ENCODE measurements at places on chromosomes 12 and 14.
A peak's percentile ranks its signal among the peaks of the same experiment; 100 is the strongest.

GRCh38 chr12:76346236-76346635 is 2.0 kb downstream of the BBS10 start:
- ATAC-seq: no peak

GRCh38 chr12:57268264-57268663 is 17.3 kb upstream of the STAC3 start:
- no peak for ATAC-seq

GRCh38 chr14:100534528-100535286 is 52.5 kb downstream of the BEGAIN start:
- no peak for ATAC-seq

DNA sequence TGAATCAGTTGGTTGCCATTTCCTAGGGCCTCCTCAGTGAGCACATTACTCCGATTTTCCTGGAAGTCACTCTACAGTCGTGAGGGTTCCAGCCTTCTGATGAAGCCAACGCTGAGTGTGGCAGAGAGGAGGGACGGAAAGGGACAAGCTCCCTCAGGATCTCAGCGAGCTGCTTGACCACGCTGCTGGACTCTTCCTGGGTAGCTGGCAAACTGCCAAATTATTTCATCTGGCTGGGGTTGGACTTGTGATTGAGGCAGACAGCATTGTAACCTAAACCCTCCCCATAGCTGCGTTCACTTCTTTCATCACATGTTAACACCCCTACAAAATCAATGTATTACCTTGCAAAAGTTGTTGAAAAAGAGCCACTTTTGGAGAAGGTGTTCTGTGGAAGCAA is 69.6 kb upstream of the CHST11 start:
- ATAC-seq: no peak

DNA sequence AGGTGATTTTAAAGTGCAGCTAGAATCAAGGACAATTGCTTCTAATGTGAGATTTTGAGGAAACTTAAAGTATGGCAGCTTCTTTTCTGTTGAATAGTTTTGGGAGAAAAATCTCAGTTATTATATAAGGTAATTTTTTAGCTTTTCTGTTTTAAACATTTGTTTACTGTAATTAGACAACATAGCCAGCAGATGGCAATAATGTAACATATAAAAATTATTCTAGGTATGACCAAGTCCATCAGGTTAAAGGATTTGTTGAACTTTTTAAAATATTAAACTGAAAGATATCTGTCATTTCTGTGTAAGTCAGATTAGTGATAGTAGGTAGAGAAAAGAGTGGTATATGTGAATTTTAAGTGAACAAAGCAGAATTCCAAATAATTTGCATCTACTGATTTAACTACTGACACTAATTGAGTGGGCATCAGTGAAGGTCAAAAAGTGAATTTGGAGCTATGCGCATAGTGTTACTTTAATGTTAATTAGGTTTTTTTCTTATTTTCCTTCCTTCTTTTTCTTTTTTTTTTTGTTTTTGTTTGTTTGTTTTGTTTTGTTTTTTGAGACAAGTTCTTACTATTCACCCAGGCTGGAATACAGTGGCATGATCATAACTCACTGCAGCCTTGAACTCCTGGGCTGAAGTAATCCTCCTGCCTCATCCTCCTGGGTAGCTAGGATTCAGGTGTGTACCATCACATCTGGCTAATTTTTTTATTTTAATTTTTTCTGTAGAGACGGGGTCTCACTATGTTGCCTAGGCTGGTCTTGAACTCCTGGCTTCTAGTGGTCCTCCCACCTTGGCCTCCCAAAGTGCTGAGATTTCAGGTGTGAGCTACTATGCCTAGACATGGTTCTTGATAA is 18.6 kb downstream of the PRORP start:
- no peak for ATAC-seq

DNA sequence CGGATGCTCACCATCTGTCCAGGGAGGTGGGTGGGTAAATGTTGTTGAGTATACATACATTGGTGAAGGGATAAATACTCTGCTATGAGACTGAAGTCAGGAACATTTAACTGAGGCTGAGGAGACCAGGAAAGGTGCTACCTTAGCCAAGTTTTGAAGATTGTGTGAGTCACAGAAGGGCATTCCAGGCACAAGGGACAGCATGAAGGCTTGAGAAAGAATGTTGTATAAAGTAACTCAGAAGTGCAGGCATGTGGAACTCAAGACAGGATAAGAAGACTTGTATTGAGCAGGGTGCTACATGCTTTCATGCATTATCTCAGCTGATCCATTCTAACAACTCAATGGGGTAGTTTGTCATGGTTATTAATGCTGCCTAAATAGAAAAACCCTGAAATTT is 112.7 kb downstream of the IPO8 start:
- ATAC-seq: no peak

DNA sequence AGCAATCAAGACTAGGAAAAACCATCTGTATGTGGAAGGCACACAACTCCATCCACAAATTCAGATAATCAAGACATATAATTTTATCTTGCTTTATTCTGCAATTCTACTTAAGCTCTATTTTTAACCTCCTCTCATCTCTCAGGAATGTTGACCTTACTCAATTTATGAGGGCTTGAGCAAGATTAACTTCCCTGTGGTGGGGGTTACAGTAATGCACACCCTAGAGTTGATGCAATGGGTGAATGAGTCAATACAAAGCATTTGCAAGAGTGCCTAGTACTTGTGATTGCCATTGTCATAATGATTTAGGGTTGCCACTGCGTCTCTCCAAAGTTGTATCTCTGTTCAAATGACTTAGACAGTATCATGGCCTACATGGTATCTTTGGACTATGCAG is 1598.4 kb upstream of the TMEM132C start:
- peak; percentile 53 for ATAC-seq

GRCh38 chr14:65999865-66000264 is 486.3 kb upstream of the CCDC196 start:
- ATAC-seq: no peak

- ATAC-seq: no peak
Observed at GRCh38 chr12:109737631-109738030, 24.0 kb downstream of the FAM222A start.

- no peak for ATAC-seq
Observed at GRCh38 chr14:70988452-70988851, 81.2 kb downstream of the PCNX1 start.

DNA sequence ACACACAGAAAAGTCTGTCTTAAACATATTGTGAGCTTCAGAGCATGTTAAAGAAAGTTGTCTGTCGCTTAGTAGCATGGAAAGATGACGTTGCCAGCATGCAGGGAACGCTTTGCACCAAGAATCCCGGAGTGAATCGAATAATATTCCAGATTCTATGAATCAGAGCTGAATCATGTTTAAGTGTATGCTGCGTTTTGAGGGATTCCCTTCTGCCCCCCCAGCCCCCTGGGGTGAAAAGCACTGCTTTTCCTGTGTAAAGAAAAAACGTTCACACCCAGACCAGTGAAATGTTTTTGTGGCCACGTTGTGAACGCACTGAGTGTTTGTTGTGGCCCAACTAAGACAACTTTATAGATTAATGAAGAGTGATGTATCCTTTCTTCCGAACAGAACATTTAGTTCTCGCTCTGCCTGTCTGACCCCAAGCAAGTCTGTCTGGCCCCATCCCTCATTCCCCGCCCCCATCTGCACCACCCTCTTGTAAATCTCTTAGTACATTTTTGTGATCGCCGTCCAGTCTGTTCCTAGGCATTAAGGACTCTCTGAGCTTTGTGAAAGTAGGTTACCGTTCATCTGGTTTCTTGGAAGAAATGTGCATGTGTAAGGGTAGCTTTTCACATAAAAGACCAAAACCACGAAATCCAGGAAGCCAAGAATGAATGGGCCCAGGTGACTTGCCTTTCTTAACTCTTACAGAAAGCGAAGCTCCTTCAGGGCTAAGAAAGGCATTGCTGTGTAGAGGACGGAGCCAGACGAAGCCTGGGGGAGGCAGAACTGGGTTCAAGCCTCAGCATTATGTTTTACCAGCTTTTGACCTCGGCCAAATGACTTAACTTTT is 103.0 kb downstream of the SAMD4A start:
- peak; percentile 63 for ATAC-seq

GRCh38 chr12:32108787-32109186 is 2.1 kb downstream of the BICD1 start:
- ATAC-seq: no peak

- ATAC-seq: peak; percentile 99
Observed at GRCh38 chr12:105107494-105108371, at the start of gene WASHC4. WASHC4 (plus strand) TSS chr12:105107731; CDS start chr12:105107801, 70 bp downstream.

GRCh38 chr12:67318786-67319185 is 49.6 kb downstream of the CAND1 start:
- ATAC-seq: no peak

DNA sequence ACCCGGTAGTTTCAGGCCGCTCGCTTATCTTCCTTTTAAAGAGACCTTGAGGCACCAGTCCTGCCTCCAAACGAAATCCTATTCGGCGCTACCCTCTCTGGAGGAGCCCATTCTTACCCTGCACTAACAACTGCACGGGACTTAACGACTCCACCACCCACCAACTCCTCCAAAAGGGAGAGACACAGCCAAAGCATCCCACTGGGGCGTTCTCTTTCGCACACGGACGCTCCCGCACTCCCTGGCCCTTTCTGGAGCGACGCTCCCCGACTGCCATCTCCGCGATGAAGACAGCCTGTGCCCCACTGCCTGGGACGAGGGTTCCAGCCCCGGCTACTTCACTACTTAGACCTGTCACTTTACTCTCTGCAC is 650 bp downstream of the GALC start:
- no peak for ATAC-seq

GRCh38 chr14:54490445-54491175 is 1.8 kb upstream of the GMFB start:
- ATAC-seq: no peak

- ATAC-seq: no peak
Observed at GRCh38 chr12:132450418-132451171, 39.4 kb upstream of the FBRSL1 start.

- no peak for ATAC-seq
Observed at GRCh38 chr12:131311764-131312163, 358.1 kb downstream of the ADGRD1 start.

DNA sequence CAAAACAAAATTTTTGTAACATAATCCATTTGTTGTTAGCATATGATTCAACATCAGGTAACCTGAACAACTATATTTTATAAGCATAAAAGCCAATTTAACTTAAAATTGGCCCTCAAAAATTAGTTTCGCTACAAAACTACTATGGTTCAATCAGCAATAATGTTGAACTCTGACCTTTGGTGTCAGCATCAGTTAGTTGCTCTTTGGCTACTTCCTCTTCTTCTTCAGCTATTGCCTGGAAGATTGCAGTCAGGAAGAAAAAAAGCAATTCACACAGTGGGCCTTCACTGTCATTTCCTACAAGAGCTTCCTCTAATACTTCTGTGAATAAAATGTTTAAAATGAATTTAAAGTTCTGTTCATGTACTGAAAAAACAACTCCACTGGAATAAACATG is 78.2 kb upstream of the CFL2 start:
- ATAC-seq: no peak

DNA sequence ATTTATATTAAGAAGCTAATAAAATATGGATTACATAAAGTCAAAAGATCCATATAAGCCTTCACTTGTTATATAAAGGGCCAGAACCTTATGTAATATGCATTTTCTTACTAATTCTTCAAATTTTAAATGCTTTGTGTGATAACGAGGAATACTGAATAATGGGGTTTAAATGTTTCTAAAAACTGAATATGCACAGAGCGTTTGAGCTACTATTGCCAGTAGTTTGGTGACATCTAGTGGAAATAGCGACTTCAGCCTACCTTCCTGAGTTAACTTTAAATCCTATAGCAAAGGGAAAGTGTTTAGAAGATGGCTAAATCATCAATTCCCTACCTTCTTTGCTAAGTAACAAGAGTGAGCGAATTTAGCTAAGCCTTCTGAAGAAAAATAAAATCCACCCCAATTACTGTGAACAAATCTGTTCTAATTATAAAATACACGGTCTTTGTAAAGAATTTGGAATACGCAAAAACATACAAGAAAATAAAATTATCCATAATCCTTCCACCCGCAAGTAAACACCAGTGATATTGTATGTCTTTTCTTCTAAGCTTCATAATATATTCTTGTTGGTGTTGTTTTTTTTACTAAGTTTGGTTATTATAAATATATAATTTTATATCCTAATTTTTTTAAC is 115.5 kb upstream of the G2E3 start:
- ATAC-seq: no peak

- no peak for ATAC-seq
Observed at GRCh38 chr14:61467296-61467695, 145.9 kb downstream of the PRKCH start.

- peak; percentile 72 for ATAC-seq
Observed at GRCh38 chr12:105852951-105853350, 285.8 kb downstream of the NUAK1 start.

- ATAC-seq: no peak
Observed at GRCh38 chr14:76490735-76491134, 114.8 kb downstream of the ESRRB start.

GRCh38 chr12:64510667-64511066 is 58.7 kb downstream of the TBK1 start:
- no peak for ATAC-seq

DNA sequence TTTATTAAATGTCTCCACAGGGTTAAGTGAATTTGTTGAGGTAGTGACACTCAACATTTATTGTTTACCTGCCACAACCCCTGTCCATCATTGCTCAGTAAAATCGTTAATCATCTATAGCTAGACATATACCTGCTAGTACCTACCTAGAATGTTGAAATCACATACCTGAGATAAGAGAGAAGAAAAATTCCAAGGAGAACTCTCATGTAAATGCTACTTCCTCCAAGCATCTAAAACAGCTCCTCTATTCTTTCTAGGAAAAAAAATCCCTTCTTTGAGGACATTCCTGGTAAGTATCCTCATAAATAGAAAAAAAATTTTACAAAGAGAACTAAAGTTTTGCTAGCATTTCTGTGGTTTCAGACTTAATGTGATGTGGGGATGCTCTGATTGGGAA is 325.1 kb downstream of the DAD1 start:
- no peak for ATAC-seq

DNA sequence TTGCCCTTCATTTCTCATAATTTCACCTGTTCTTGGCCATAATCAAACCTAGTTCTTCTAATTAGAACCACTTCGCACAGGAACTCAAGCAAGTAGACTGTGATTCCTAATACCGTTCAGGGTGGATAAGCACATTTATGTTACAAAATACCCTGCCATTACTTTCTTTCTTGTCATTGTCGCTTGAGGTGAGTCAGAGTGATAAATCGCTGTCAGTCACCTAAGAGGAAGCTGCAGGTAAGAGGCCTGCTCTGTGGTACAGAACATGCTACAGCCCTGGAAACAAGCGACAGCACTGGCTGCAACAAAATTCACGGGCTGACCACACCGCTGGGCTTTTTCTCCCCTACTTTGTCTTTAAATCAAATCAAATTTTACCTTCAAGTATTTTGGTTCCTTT is 218.2 kb downstream of the ANO6 start:
- ATAC-seq: no peak

- no peak for ATAC-seq
Observed at GRCh38 chr12:100413001-100413400, 56.1 kb downstream of the SLC17A8 start.

GRCh38 chr12:74538491-74539258 is 1.0 kb downstream of the ATXN7L3B start:
- no peak for ATAC-seq

- ATAC-seq: no peak
Observed at GRCh38 chr14:39488600-39488999, 56.4 kb upstream of the FBXO33 start.

GRCh38 chr12:123055281-123055766 is 74.8 kb downstream of the ARL6IP4 start:
- ATAC-seq: no peak

Measured in gastroesophageal sphincter (tissue), 4 donors.